ENCODE measurements at places on chromosomes 5 and 9.
A peak's percentile ranks its signal among the peaks of the same experiment; 100 is the strongest.

DNA sequence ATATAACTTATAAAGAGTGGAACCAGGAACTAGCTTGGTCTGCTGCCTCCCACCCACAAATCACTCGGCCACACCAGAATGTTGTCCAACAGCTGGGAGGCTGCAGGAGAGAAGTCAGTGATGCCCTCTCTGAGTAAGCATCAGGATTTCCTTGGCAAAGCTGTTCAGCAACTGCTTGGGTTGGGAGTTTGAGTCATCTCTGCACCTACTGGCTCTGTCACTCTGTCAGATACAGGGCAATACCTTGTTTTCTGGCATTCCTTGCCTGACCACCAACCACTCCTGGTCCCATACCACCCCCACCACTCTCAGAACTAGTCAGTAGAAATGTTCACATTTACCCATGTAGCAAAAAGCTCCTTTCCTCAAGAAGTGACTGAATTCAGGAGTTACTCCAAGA, 36.8 kb upstream of the GCNT4 start:
- peak; percentile 53 for DNase-seq

- no peak for DNase-seq
Observed at GRCh38 chr9:33468797-33469621, 4.7 kb downstream of the NOL6 start.

DNA sequence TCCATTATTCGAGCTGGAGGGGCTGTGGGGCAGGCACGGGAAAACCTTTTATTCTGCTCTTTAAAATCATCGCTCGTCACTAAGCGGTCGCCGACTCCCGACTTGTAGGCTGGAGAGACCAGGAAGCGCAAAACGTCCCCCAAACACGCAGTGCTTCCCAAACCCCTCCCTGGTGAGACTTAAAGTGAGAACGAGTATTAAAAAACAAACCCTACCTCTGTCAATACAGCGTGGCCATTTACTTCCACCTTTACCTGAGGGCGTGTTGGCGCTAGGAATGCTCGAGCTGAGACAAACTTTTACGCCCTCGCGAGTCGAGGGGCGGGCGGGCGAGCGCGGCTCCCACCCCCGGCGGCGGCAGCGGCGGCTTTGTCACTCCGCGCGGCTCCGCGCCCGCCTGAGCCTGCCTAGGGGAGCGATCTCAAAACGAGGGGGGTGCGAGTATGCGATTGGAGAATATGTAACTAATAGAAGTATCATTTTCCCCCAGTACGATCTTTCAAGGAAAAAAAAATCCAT, at the start of gene NR2F1-AS1:
Gene NR2F1-AS1 (minus strand): TSS at position 293 of the 519 bp plus-strand sequence.
- no peak for DNase-seq

- DNase-seq = peak; percentile 14
Observed at GRCh38 chr5:110590187-110590586, 136.3 kb downstream of the TMEM232 start.

DNA sequence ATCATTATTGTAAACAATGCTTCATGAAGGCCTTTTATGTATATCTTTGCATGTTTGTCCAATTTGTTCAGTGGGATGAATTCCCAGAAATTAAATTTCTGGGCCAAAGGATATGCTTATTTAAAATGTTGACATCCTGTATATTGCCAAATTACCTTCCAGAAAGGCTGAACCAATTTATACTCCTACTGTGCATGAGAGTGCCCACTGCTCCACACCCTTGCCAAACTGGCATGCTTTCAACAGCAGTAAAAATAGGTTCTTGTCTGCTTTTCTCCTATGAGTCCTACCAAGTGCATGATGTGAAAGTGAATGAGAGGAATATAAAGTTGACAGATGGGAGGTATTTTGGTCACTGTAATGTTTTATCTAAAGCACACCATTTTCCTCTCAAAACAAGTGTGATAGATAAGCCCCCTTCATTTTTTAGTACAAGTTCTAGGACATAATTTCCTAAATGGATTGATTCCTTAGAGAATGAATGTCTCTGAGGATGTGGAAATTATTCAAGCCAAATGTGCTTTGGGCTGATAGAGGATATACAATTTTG, 70.5 kb upstream of the ERBIN start:
- DNase-seq = no peak

DNA sequence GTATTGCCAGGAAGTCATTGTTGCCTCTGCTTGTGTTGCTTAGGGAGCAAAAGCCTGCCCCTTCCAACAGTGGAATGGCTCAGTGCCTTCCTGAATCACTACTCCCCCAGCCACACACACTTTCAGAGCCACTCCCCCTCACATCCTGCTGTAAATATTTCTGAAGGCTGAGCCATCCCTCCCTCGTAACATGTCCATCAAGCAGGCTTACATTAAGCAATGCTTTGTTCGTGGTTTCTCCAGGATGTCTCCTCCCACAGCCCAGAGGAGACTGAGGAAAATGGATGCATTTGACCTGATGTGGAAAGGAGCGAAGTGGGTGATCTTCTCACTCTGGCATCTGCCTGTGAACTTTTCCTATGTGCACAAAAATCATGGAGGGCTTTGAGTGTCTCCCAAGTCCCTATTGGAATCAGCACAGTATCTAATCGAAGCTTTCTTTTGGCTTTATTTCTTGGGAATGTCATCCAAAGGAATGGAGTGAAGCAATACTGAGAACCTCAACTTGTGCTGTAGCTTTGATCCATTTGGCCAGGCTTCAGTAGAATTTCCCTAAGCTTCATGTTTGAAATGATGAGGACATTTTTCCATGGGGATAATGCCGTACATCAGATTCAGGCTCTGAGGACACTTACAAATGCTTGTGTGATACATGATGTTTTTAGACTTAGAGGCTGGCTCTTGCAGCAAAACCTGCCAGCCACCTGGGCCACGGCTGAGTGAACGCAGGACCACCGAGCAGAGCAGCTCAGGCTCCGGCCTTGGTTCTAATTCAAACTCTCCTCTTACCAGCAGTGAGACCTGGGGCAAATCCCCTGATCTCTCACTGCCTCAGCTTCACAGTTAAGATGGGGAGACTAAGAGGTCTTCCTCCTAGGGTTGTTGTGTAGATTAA, 389.1 kb downstream of the ENC1 start:
- DNase-seq = no peak

GRCh38 chr9:92980085-92980745, 32.9 kb downstream of the FGD3 start:
- no peak for DNase-seq

- no peak for DNase-seq
Observed at GRCh38 chr5:176671399-176671798, 24.1 kb downstream of the TSPAN17 start.

GRCh38 chr9:135275571-135276289, 188.3 kb downstream of the OLFM1 start:
- no peak for DNase-seq

GRCh38 chr9:10903969-10904368, 291.2 kb upstream of the PTPRD start:
- no peak for DNase-seq

- DNase-seq = no peak
Observed at GRCh38 chr5:74865256-74865803, 857 bp downstream of the FAM169A start.

DNA sequence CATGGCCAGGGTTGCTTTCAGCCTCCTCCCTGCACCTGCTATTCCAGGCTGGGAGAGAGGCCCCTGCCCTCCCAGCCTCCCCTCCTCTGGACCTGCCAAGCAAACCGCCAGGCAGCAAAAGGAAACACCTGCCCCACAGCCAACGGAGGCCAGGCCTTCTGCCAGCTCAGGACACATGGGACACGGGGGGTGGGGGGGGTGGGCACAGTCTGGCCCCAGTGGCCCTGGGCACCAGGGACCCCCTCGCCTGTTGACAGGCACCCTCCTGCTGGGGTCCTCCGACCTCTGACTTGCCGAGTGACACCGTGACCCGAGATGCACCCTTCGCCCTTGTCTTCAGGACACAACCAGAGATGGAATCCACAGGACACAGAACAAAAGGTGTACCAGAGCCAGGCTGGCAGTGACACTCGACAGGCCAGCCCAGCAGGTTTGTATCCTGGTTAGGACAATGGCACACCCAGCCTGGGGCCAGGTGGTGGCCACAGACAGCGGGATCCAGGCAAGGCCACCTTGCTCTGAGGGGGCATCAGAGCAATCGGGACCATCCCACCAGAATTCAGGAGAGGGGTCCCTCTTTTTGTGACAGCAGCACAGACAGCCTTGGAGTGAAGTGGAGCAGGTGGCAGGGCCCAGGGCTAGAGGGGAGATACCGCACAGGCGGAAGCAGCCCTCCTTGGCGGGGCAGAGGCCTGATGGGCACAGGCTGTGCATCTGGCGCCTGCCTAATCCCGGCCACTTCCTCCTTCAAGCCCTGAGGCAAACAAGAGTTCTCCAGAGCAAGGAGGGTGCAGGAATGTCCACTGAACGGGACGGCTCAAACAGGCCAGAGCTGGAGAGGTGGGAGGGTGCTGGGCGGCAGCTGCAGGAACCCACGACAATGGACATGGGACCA, 1.3 kb upstream of the TMEM210 start:
- no peak for DNase-seq

- no peak for DNase-seq
Observed at GRCh38 chr5:150632305-150633160, 7.9 kb upstream of the SYNPO start.

DNA sequence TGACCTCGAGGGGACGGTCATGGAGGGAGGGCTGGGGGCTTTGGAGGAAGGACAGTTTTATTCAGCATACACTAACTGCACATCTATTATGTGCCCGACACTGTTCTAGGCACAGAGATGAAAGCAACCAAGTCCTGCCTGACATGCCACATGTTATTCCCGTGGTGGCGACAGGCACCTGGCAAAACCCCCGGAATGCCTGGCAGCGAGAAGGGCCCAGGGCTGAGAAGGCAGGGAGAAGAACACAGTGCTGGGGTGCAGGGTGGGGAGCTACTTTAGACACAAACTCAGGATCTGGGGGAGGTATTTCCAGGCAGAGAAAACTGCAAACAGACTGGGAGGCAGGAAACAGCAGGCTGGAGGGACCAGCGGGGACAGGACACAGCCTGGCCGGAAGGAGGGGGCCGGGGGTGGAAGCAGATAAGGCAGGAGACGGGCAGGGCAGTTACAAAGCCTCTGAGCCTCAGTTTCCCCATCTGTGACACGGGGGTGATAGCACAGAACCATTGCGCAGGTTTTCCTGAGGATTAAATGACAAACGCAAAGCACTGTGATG, 77.7 kb downstream of the STK10 start:
- no peak for DNase-seq

GRCh38 chr5:52334367-52334766, 453.3 kb upstream of the ITGA1 start:
- DNase-seq = no peak

GRCh38 chr9:105861972-105862371, 167.6 kb downstream of the TMEM38B start:
- DNase-seq = no peak

DNA sequence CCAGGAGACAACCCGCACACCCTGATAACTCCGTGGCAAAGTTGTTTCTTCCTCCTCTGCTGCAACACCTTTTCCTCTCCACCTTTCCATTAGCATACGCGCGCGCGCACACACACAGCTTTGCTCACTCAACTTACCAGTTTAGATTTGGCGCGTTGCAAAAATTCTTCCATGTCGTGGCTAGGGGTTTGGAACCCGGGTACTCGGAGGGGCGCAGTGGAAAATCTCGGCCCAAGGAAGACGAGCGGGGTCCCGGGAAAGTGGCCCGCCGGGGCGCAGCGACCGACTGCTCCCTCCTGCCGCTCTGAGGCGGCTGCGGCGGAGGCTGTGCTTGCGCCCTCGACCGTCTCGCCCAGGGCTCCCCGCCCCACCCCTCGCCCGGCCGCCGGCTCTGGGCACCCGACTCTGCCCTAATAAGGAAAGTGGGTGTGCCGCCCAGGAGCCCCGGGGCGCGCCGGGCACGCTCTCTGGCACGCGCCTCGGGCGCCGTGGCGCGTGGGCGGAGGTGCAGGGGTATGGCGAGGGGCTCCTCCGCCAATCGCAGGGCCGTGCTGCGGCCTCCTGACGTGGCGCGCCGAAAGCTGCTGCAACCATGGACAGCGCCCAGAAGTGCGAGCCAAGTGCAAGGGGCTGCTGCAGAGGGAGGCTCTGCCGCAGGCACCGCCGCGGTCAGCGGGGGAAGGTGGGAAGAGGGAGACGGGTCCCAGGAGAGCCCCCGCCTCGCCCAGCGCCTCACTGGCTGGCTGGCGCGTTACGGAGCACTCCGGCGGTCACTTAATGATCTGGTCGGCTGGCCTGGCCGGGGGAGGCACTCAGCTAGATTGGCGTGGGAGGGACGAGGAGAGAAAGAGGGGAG, at the start of gene PRUNE2:
Gene PRUNE2 (minus strand): TSS at position 324 of the 856 bp plus-strand sequence. CDS start 151 bp downstream, at position 173.
- DNase-seq = peak; percentile 39

GRCh38 chr5:145510769-145511168, 324.4 kb downstream of the PRELID2 start:
- no peak for DNase-seq

DNA sequence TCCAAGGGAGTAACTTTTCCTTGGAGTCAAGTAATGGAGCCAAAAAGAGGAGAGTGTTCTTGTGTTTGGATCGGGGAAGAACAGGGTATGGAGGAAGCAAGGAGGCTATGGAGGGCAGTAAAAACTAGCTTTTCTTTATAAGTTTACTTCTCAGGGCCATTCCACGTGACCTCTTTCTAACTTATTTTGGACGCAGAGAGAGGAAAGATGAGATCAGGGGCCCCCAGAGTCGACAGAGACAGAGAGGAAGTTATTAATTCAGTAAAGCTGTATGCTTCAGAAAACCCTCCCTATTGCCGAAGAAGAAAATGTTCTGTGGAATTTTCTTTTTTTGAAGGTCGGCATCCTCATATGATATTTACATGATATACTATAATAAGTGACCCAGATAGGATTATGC, 233.8 kb upstream of the MPDZ start:
- DNase-seq = no peak

GRCh38 chr5:55410845-55411244, 103.1 kb downstream of the MTREX start:
- no peak for DNase-seq

- DNase-seq = no peak
Observed at GRCh38 chr9:13128266-13128860, 151.1 kb downstream of the MPDZ start.

DNA sequence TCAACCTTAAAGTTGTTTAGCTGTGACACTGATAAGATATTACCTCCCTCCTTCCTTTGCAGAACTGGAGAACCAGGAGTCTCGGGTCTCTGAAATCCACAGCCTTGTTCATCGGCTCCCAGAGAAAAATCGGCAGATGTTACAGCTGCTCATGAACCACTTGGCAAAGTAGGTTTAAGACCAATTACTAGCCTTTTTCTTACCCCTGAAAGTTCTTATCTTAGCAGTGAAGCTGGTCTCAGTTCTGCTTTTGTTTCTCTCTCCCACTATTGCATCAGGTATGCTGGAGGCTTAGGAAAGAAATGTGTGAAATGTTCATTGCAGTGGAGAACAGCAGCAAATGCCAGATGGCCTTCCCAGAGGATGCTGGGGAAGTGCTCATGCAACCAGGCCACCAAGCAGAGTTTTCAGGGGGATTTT, 287.4 kb downstream of the ARHGAP26 start:
- no peak for DNase-seq

All from activated CD4-positive, alpha-beta T cell treated with anti-CD3 and anti-CD28 coated beads, Interleukin-2, Interleukin-6, amounts not matched to agents 100 ng/mL and 50 ng/mL, durations not matched to agents 16 hours and 8 hours (primary cell).